ENCODE measurements at places on chromosomes 13 and 19.
A peak's percentile ranks its signal among the peaks of the same experiment; 100 is the strongest.

- DNase-seq = no peak
Observed at GRCh38 chr19:11699931-11700794, 38.6 kb downstream of the ZNF823 start.

DNA sequence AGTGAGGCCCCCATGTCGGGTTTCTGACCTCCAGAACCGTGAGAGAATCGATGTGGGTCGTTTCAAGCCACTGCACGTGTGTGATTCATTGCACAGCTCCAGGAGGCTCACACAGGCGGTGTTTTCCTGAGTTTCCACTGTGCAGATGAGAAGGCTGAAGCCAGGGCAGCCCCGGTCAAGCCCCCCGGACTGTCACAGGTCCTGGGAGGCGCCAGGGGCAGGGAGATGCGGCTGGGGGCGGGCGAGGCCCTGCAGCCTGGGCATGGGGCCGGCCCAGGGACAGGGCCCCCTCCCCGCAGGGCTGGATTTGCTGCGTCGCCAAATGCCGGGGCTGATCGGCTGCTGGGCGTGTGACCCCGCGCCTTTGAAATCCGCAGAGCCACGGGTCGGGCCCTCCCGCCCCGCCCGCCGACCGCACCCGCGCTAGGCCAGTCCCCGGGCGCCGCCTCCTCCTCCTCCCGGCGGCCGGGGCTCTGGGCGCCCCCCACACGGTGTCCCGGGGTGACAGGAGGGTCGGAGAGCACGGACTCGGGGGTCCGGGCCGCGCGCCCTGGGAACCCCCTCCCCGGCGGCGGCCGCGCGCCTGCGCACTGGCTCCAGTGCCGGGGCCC, 9.9 kb upstream of the MKNK2 start:
- no peak for DNase-seq

DNA sequence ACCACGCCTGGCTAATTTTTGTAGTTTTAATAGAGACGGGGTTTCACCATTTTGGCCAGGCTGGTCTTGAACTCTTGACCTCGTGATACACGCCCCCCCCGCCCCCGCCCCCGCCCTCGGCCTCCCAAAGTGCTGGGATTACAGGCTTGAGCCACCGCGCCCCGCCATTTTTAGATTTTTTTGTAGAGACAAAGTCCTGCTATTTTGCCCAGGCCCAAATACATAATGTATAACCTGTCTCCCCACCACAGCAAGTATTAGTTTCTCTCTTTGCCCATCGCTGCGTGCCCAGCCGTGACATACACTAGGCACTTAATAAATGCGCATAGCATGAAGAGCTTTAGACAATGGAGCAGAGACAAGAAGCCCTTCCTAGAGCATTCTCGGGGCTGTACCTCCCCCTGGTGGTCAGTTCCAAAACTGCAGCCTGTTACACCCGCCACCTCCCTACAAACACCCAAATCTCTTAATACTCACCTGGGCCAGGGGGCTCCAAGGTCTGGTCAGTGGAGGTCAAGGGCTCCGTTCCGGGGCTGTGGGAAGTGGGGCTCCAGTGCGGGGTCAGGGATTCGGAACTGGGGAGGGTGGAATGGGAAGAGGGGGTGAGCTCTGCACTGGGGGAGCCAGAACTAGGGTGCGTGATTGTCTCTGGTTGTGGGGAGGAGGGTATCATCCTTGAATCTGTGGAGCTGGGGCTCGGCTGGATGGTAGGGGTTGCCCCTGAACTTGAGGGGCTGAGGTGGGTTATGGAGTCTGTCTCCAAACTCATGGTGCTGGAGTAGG, 22.5 kb downstream of the IQCN start:
- DNase-seq = peak; percentile 84

DNA sequence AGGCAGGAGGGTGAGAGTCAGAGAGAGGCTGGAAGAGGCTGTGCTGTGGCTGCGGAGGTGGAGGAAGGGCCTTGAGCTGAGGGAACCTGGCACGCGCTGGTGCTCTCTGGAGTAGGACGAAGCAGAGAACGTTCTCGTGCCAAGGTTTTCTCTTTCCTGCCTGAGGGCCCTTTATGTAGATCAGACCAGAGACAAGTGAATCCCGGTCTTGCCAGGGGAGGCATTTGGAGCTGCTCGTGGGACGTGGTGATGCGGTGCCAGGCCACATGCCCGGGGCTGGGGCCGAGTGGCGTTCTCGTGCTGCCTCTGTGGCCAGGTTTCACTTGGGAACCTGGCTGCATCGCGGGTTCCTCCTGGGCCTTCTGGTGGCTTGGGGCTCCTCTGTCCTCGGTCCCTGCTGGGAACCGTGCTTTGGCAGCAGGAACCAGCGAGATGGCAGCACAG, 54.2 kb downstream of the KDM4B start:
- DNase-seq = no peak

GRCh38 chr19:6358003-6358402, 3.3 kb upstream of the CLPP start:
- DNase-seq = no peak

- DNase-seq = no peak
Observed at GRCh38 chr19:14059093-14059480, 2.8 kb downstream of the PALM3 start.

DNA sequence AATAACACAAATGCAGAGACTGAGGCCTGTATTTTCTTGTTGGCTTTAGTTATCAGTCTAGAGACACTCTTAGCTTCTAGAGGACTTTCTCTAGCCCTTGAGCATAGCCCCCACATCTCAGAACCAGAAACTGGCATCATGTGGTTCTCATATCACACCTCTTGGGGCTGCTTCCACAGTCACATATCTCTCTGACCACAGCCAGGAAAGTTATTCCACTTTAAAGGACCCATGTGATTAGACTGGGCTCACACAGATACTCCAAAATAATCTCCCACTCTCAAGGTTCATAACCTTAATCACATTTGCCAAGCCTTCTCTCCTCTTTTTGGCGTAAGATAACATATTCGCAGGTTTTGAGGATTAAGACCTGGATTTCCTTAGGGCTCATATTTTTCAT, 846.9 kb upstream of the MIR17HG start:
- no peak for DNase-seq

DNA sequence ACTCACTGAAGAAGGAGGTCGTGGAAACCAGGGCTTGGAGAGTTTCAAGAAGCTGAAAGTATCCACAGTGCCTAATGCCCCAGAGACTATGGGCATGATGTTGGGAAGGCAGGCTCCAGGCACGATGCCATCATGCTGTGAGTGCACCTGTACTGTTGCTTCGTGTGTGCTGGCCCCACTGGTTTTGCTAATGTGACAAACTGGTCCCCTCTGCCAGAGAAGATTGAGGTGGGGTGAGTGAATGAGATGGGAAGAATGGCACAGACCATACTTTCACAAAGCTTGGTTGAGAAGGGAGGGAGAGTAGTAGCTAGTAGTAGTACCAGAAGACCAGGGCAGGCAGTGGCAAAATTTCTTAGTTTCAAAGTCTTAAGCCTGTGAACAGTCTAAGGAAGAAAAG, 19.0 kb upstream of the POP4 start:
- DNase-seq = no peak

DNA sequence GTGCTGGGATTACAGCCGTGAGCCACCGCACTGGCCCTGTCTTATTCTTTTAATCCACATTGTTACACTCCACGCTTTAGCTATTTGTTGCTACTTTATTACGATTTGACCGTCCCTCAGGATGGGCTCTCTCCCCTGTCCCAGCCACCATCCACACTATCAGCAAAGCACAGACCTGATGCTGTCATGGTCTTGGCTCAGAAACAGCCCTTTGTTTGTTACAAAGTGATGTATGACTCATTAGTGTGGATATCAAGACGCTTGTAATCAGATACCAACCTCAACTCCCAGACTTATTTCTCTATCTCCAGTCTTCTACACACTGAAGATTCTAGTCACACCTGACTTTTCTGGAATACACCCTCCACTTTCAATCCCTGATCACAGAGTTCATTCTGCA, 84.6 kb upstream of the FREM2 start:
- no peak for DNase-seq

DNA sequence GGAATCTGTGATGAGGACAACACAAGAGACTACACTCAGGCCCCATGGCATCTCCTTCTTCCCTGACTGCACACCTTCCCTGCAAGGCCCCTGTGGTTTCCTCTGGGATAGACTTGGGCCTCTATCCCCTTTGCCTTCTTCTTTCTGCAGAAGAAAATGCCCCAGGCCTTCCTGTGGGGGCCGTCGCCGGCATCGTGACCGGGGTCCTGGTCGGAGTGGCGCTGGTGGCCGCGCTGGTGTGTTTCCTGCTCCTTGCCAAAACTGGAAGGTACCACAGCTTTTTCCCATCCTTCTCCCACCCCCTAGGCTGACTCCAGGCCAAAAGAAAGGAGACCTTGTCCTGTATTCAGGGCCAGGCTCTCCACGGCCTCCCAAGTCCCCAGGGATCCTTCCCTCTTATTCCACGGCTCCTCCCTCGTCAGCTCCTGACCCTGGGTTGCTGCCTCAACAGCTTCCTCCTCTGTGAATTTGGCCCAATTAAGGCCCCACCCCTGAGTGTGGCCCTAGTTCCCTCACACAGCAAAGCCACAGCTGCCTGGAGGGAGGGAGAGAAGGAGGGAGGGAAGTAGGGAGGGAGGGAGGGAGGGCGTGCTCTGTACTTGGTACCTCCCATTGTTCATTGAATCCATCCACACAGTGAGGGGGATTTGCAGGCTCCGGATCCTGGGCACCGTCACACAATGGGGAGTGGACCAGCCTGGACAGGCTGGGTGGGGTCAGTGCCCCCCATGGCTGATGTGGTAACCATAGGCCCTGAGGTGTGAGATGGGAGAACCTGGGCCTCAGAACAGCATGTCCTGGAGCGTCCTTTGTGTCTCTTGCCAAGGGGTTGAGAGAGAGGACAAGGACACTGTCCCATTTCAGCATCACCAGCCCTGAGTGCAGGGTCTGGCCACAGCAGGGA, 12.5 kb downstream of the CEACAM3 start:
- DNase-seq = no peak

DNA sequence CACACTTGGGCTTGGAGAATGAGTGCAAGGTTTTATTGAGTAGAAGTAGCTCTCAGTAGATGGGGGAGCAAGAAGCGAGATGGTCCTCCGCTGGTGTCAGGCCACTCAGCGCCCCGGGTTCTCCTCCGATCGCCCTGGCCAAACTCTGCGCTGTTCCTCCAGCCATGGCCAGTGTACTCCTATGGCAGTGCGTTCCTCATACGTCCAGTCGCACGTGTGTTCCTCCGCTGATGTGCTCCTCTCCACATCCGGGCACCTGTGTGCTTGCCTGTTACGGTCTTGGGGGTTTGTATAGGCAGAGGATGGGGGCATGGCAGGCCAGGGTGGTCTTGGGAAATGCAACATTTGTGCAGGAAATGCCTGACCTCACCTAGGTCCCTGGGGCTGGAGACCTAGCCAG, 1899.4 kb downstream of the PCDH9 start:
- DNase-seq = no peak

DNA sequence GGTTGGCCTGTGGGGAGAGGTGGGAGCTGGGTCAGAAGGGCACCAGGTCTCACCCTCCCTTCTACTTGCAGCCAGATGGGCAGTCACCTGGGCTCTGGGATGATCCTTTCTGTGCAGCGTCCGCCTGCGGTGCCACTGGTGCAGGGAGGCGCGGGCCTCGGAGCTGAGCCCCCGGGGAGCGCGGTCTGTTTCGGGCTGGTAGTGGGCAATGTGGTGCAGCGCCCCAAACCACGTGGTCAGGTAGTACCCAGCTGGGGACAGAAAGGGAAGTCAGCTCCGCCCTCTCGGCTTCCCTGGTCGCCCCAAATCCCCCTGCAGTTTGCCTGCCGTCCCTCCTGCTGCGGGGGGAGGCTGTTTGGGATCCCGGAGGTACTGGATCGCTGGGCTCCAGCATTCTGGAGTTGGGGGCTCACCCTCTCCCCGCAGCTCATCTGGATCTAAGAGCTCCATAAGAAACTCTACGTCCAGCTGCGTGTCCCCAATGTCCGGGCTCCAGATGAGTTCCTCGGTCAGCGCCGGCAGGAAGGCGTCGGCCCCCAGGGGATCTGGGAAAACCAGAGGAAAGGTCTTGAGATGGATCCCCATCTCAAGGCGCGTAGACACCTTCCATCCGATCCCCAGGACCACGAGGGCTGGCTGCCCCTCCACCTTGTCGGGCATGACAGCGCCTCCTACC, 8.8 kb downstream of the RINL start:
- DNase-seq = no peak

DNA sequence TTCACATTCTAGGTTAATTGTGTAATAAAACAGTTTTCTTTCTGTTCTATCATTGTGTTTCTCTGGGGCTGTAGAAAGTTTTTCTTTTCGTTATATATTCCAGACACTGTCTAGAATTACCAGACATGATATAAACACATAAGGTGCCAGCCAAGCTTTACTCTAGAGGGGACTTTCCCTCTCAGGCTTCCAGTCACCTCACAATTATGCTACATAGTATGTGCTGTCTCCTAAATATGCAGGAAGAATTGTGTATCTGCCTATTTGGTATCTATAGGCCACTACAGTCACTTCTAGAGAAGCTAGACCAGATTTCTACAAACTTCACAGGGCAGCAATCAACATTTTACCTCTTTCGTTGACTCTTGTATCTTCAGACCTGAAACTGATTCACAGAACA, 14.6 kb downstream of the ZNF257 start:
- DNase-seq = no peak

DNA sequence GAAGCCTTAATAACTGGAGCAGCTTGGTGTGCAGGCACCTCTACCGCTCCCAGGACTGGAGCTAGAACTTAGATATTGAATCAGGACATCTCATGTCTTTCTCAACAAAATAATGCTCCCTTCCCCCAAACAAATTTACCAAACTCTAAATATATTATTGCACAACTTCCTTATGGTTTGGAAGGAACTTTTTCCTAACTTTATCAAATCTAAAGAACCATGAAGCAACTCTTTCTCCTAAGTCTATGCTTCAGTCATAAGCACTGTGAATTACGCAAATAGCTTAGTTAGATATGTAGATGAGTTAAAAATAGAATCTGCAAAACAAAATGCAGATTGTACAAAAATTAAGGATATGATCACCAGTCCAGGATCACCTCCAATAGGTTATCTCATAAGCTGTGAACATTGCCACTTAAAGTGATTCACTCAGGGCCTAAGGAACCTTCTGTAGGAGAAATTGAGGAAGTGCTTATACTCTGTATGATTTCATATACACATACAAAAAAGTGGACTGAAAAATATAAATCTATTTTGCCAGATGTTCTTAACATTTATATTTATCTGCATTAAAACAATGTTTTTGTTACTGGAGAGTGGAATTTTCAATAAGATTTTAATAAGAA, 20.4 kb upstream of the MAB21L1 start:
- DNase-seq = no peak

GRCh38 chr19:18519962-18520847, 1.7 kb downstream of the ELL start:
- DNase-seq = peak; percentile 31

- no peak for DNase-seq
Observed at GRCh38 chr13:48533961-48534600, 1.2 kb upstream of the RCBTB2 start.

- no peak for DNase-seq
Observed at GRCh38 chr13:70844391-70845108, 736.3 kb upstream of the KLHL1 start.

Measured in stimulated activated CD4-positive, alpha-beta T cell treated with anti-CD3 and anti-CD28 coated beads, Interleukin-1b, Interleukin-23, amount 100 ng/mL, for 4 hours (primary cell).